ENCODE measurements at places on chromosomes 7 and 10.

GRCh38 chr7:114109304-114109703, 190.5 kb upstream of the PPP1R3A start:
- DNase-seq = no peak

GRCh38 chr10:99854860-99855259, 72.4 kb downstream of the ABCC2 start:
- no peak for DNase-seq

DNA sequence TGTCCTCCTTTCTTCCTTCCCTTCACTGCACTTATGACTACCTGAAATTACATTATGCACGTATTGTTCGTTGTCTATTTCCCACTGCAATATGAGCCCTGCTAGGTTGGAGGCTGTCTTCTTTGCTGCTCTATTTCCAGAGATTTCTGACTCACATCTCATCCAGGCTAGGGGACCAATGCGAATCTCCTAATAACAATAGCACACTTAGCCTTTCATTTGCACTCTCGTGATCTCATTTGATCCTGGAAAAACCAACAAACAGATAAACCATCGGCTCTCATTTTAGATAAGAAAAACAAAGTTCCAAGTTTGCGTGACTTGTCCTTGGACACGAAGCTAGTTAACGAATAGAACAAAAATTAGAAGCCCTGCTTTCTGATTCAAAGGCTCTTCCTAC, 1.4 kb downstream of the ZNF438 start:
- DNase-seq = no peak

DNA sequence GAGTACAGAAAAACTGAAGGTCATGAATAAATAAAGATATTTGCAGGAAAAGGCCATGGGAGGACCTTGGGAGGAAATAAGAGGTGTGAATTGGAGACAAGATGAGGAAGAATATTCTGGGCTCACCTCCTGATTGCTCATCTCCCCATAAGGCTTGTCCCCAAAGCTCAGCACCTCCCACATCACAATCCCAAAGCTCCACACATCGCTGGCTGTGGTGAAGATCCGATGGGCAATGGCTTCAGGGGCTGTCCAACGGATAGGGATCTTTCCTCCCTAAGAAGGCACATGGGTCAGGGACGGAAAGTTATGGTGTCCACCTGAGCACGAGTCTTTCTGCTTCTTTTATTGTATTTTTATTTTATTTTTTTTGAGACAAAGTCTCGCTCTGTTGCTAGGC, 12.9 kb downstream of the ZYX start:
- no peak for DNase-seq

DNA sequence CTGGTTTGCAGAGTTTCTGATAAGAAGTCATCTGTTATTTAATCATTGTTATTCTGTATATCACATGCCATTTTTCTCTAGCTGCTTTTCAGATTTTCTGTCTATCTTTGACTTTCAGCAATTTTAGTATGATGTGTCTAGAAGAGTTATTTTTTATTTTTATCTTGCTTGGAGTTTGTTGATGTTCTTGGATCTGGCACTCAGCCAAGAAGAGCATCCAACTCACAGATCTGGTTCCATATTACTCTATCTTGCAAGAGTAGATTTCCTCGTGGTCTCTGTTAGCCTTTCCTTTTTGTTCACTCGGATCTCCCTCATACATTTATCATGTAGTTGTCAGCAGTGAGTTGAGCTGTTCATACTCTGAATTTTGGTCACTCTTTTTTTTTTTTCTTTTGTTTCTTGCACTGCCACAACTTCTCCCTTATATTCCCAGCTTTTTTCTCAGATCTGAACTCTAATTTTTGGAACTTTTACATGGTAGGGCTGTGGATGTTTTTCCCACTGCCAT, 54.8 kb upstream of the CALCR start:
- DNase-seq = no peak

GRCh38 chr10:35783305-35783838, 141.3 kb upstream of the FZD8 start:
- no peak for DNase-seq

DNA sequence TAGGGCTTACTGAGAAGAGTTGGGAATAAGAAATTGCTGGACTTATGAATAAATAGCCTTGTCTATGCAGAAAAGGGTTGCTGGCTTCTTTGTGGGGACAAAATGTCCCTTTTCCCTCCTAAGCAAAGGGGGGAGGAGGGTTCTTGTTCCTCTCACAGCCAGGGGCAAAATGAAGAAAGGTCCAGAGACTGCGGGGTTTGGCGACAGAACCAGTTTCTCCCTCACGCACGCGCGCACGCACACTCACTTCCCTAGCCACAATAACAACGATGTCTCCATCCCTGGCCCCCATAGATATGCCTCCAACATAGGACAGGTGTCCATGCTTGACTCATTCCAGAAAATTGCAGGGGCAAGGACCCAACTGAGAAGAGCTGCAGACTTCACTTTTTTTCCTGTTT, 3.3 kb downstream of the ZMIZ1 start:
- no peak for DNase-seq

DNA sequence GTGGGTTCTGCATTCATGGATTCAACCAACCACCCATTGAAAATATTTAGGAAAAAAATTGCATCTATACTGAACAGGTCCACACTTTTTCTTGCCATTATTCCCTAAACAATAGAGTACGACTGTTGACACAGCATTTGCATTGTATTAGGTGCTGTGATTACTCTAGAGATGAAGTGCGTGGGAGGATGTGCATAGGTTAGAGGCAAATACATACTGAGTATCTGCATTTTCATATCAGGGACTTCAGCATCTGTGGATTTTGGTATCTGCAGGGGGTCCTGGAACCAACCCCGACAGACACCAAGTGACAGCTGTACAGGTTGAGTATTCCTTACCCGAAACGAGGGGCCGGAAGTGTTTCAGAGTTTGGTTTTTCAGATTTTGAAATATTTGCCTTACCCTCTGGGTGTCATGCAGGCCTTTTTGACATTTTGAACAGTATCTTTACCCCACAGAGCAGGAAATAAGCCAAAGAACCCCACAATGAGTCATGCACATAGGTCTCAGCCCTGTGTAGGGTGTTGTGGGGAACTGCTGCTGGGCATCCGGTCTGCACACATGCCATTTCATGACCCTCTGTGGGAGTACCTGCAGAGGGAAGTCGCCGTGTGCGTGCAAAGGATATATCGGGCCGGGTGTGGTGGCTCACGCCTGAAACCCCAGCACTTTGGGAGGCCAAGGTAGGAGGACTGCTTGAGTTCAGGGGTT, 14.5 kb downstream of the NUDT5 start:
- peak; percentile 73 for DNase-seq

GRCh38 chr10:52586710-52587109, 185.9 kb downstream of the MBL2 start:
- no peak for DNase-seq

DNA sequence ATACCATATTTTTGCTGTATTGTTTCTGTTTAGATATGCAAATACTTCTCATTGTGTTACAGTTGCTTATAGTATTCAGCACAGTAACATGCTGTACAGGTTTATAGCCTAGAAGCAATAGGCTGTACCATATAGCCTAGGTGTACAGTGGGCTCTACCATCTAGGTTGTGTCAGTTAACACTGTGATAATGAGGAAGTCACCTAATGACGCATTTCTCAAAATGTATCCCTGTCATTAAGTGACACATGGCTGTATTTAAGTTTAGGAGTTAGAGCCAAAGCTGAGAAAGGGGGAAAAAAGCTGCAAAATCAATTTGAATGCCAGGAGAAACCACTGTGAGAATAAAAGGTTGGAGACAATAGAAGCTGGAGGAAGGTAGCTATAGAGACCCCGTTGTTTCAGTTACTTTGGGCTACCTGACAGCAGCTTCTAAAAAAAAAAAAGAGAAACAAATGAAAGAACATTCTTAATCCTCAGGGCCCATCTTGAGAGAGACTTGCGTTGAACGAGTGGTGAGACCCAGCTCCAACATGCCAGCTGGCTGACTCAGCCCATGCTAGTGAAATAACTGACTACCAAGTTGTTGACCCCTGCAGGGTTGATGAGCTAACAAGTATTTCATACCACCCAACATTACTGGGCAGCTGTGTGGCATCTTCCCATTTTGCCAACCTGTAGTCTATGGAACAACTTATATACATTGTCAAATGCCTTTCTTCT, 8.7 kb downstream of the STARD3NL start:
- no peak for DNase-seq

DNA sequence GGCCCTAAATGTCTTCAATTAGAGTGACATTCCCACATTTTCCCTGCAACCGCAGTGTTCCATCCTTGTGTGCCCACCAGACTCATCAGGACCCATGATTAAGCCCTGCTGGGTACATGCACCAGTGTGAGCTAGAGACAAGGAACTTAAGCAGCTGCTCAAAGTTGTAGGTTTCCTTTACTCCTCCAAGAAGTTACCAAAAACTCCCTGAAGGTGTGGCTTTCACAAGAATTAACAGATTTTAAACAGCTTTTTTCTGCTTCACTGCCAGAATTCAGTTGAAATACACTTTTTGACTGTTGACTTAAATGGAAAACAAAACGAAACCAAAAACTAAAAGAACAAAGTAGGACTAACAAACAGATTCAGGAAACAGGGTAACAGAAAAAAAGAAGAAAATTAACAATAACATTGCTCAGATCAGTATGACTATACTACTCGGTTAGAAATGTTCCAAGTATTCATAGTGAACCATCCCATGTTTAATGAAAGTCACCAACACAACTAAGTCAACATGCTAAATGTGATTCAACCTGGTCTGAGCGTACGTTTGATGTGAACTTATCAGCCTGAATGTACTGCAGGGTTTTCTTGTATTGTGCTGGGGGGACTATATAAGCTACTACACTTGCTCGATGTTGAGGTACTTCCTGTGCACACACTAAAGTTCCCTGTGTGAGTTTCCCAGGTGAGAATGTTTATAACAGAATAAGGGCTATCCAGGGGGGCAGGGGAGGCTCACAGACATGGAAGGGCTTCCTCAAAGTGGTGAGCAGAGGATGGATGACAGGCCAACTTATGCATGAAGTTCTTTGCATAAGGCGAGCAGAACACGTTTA, 22.2 kb downstream of the SLC37A3 start:
- peak; percentile 46 for DNase-seq

- DNase-seq = no peak
Observed at GRCh38 chr10:117163061-117163953, 25.2 kb upstream of the VAX1 start.

DNA sequence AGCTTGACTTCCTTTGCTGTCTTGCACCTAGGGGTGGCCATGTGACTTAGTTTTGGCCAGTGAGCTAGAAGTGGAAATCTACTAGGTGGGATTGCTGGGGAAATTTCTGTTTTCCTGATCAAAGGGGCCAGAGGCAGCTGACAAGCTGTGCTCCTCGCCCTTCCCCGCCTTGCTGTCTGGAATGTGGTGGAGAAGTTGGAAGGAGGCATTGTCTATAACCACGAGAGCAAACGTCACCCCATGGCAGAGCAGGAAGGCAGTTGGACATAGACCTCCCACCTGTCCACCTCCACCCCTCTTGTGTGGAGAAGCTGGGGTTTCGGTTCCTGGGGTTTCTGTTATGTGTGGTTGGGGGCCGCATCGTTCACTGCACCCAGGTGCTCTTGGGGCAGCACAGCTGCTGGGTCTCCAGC, 7.3 kb downstream of the SFRP5 start:
- no peak for DNase-seq

DNA sequence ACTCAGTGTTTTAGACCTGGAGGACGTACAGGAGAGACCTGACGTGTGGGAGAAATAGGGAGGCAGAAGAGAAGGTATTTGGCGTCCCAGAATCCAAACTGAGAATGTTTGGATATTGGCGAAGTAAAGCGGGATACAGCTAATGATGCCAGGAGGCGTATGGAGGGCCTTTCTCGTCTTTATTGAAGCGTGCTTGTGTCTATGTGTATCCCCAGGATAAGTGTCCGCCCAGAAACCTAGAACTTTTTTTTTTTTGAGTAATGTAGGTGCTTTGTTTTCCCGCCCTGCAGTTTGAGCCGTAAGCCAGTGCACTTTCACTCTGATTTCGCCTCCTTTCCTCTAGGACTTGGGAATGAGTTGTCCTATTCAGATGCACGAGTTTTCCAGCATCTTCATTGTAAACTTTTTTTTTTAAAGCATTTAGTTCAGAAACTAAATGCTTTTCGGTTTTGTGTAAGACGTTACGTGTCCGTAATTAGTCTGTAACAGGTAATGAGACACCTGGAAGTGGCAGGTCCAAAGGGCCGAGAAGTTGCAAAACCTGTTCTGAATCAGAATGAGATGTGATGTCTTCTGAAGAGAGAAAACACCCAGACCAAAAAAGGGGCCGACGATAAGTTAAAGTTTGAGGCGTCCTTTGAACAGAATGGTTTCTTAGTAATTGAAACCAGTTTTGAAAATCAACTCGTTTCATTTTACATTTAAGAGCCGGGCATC, 746 bp downstream of the ARL5B start:
- peak; percentile 11 for DNase-seq

Measured in activated CD4-positive, alpha-beta T cell treated with anti-CD3 and anti-CD28 coated beads for 48 hours (primary cell).